Renal cortex interstitium (tissue), 15 donors: ENCODE measurements at places on chromosomes 7 and 10.

DNA sequence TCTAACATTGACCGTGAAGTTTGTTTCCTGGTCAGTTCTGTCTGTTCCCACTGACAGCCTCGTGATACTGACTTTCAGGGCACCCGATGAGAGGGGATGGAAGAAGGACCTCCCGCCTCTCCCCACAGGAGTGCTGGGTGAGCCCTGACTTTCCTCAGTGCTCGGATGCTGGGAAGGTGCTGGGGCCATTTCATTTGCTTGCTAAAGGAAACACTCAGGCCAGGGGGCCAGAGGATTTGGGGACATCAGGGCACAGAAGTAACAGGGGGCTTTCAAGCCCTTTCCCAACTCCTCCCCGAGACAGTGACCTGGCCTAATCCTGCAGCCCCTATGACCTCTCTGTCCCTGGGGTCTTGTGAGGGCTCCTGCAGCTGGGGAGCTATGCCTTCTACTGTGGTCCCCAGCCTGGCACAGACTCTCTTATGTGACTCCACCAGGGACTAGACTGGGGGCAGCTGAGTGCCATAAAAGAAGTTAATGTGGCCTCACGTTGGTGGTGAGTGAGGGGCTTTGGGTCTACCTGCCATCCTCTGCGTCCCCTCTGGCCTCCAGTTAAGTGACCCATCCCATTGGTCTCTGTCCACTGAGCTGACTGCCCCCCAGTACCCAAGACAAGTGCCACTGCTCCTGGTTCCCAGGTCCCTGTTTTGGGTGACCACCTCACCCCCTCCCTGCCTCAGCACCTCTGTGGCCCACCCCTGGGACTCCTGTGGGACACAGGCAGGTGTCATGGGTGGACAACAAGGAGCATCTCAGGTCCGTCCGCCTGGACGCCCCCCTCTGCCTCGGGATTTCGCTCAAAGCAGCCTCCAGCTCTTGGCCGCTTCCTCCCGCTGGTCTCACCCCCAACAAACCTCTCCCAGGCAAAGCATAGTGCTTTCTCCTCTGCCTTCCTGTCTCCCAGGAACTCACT is 33.4 kb upstream of the HSPA12A start:
- no peak for DNase-seq

DNA sequence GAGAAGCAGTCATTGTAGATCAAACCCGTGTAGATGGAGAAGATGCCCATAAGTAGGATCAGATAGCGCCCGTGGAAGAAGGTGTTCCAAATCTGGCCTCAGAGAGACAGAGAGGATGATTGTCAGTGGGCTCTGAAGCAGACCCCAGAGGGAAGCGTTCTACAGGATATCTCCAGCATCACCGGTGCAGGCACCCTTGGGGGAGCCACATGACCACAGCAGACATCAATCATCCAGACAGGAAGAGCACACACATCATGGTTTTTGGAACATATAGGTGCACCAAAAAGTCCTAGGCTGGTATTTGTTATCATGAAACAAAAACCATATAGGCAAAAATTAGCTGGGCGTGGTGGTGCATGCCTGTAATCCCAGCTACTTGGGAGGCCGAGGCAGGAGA is 44.0 kb upstream of the SVOPL start:
- no peak for DNase-seq

DNA sequence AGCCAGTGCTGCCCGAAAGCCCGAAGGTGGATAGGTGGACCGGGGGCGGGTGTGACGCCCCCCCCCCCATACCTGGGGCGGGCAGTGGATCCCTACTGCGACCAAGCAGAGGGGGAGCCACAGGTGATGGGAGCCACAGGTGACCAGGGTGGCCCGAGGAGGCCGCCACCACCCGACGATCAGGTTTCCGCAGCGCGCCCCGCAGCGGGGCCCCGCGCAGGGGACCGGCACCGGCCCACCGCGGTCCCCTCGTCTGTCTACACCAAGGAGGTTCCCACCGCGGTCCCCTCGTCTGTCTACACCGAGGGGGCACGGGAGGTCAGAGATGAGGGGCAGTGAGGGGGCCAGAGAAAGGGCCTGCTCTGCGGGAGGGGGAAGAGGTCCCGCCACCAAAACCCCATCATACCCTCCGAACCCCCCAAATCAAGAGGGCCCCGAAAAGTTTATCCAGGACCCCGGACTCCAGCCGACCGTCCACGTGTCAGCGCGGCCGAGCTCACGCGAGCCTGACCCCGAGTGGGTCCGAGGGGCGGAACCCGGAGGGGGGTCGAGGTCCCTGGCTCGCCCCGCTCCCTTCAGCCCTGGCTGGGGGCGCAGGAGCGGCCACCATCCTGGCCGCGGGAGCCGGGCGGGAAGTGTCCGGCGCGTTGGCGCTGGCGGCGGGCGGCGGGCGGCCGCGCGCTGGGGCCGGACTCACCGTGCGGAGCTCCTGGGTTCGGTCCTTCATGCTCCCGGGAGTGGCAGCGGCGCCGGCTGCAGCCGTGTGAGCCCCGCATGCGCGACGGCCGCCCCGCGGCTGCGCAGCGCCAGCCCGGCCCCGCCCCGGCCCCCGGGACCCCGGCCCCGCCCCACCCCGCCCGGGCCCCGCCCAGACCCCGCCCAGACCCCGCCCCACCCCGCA is at the start of gene STX1A:
STX1A (minus strand) TSS at position 765 of the 901 bp plus-strand sequence; CDS start at position 727, 38 bp downstream.
- DNase-seq, result no peak

- no peak for DNase-seq
Observed at GRCh38 chr10:23283680-23284079, 60.9 kb downstream of the C10orf67 start.

DNA sequence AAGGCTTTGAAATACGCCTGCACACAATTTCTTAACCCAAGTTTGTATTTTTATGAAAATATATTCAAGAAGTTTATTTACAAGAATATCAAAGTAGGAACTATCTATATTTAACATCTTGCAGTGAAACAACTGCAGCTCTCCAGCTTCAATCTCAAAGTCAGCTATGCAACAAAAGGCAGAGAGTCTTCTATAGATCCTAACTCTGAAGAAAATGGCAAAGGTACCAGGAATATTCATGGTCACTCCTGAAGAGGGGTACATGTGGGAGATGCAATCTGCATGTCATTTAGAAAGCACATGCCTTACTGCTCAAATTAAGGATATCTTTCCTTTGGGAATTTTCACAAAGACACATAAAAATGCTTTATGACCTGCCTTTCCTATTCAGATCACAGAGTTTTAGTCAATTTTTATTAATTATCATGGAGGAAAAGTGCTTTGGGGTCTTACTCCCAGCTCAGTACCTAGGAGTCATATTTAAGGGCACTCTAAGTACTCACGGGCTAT is 1.5 kb downstream of the ANK3 start:
- no peak for DNase-seq

DNA sequence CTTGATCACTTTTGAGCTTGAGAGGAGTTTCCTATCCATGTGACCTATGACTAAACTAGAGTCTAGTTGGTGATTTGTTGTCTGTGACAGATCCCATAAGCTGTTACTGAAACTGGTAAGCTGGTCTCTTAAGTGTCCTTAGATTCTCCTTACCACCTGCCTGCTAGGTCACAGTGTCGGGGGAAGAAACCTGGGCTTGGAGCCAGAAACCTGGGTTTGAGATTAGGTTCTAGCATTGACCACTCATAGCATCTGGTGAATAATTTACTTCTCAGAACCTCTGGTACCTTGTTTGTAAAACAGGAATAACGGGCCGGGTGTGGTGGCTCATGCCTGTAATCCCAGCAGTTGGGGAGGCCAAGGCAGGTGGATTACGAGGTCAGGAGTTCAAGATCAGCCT is 21.8 kb upstream of the ITPRID1 start:
- no peak for DNase-seq

- DNase-seq, result no peak
Observed at GRCh38 chr7:23277359-23277989, 21.7 kb upstream of the MALSU1 start.

- no peak for DNase-seq
Observed at GRCh38 chr7:142436601-142437000, 178.7 kb upstream of the PRSS58 start.

DNA sequence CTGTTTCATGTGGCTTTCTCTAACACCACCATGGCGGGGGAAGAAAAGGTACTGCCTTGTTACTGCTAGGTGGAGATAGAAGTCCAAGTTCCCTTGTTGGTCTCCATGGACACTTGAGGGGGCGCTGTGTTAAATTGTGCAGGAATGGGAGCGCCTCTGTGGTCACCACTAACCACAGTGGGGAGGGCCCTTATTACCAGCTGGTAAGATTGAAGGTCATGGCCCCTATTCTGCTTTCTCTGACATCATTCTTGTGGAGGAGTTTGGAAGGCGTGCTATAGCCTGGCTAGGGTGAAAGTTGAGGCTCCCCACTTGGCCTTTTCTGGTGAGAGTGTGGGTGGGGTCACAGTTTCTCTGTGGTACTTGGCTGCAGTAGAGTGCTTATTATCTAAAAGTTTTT is 14.9 kb upstream of the MXI1 start:
- no peak for DNase-seq

GRCh38 chr10:100155936-100156335 is 29.9 kb downstream of the ERLIN1 start:
- no peak for DNase-seq

DNA sequence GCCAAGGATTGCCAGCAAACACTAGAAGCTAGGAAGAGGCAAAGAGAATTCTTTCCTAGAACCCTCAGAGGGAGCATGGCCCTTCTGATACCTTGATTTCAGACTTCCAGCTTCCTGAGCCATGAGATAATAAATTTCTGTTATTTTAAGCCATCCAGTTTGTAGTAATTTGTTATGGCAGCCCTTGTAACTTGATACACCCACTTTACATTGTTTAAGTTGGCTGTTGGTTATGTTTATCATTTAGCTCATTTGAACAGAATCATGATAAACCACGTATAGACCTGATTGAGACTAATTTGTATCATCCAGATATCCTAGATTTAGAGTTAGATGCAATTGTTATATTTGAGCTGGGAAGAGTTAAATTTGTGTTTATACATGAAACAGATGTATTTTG is 9.4 kb upstream of the TES start:
- no peak for DNase-seq

- no peak for DNase-seq
Observed at GRCh38 chr10:43125274-43125845, 12.9 kb upstream of the CSGALNACT2 start.

GRCh38 chr7:69599286-69599954 is 1.1 kb downstream of the AUTS2 start:
- DNase-seq, result peak; percentile 35

DNA sequence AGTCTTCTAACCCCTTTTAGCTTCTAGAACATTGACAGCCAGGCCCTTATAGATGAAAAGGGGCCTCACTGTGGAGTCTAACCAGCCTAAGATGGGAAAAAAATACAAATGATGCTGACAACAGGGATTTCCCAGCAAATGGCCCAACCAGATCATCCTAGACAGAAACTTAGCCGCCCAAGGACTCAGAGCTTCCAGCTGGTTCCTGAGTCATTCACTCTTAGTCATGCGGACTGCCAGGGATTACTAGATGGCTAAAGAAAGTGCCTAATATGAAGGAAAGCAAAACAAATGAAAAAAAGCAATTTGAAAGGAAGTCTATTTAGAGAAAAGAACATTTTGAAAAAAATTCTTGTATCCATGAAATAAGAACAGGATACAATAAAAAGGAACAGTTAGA is 23.7 kb downstream of the TSPAN14 start:
- no peak for DNase-seq

- no peak for DNase-seq
Observed at GRCh38 chr7:103538964-103539709, 93.1 kb upstream of the SLC26A5 start.

DNA sequence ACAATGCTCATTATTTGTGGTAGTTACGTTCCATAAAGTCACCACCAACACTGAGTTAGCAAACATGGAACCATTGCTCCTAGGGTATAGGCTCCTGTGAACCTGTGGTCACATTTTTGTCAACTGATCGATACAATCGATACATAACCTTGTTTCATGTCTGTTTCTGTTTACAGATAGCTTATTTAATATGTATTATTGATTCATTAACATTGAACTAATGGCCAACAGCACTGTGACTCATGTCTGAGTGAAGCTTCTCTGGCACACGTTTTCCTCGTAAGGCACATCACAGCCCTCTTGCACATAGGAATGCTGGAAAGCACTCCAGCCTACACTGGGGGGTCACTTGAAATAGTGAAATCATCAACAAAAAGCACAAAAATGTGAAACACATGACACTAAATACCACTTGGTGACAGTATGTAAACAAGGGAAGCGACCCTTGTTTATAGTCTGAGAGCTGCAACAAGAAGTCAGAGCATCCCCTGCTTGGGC is 27.0 kb downstream of the GHRHR start:
- no peak for DNase-seq

DNA sequence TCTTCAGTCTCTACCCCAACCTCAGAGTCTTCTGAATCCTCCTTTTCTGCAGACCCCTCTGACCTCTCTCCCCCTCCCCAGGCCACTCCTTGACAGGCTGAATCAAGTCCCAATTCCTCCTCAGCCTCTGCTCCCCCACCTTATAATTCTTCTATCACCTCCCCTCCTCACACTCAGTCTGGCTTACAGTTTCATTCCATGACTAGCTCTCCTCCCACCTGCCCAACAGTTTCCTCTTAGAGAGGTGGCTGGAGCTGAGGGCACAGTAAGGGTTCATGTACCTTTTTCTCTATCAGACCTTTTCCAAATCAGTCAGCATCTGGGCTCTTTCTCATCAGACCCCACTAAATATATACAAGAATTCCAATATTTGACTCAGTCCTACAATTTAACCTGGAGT is 14.6 kb upstream of the LRRC61 start:
- no peak for DNase-seq

DNA sequence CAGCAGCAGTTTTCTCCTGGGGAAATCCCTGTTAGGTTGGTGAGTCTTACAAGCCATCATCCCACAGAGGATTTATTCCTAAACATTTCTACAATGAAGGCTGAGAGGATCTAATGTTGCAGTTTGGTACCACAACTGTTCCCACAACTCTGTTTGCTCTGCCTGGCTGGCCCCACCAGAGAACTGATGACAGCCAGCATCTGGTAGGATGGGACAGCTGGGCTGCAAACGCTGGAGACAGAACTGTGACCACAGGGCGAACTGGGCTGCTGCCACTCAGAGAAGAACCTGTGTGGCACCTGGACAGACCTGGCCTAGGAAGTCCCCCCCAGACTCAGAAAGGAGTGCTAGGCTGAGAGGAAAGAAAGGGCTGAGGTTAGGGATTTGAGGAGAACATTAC is 94.8 kb downstream of the CALN1 start:
- no peak for DNase-seq

DNA sequence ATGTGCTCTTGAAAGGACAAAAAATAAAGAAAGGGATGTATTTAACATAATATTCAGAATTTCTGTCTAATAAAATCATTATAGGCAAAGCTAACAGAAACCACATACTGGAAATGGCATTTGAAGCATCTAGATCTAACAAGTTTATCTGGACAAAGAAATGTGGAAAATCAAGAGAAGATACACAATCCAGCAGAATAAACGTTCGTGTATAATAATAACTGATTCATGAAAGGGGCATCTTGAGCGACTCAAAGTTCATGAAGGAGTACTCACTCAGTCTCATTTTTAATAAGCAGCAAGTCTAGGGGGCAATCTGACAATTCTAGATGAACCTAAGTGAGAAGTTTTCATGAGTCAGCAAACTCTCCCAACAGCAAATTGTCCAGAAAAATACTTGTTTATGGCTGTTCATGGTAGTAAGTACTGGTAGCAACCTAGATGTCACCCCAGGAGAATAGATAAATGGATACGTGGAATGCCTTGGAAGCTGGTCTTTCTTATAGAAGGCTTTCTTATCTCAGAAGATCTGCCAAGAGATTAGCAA is 541.8 kb downstream of the INHBA start:
- DNase-seq, result no peak

GRCh38 chr7:125618516-125618915 is 688.9 kb upstream of the POT1 start:
- no peak for DNase-seq

- DNase-seq, result no peak
Observed at GRCh38 chr10:126380352-126381076, 7.8 kb downstream of the ADAM12 start.
